ENCODE measurements at places on chromosomes 5 and 9.

DNA sequence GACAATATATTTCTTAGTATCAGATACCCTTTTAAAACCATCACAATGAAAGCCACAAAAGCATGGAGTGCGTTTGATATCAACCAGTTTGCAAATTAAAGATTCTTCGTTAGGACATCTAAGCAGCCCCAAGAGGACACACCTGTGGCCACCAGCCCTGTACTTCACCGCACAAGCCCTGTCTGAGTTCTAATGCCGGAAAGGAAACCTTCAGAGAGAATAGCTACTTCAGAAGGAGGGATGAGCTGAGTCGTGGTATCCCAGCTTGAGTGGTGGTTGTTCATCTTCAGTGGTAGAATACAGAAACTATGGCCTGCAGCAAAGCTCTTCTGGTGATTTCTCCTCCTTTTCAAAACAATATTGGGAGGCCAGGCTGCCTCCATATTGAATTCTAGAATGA is 319.6 kb downstream of the FBXL7 start:
- DNase-seq: no peak

- DNase-seq: no peak
Observed at GRCh38 chr5:172603251-172603806, 37.7 kb upstream of the NEURL1B start.

DNA sequence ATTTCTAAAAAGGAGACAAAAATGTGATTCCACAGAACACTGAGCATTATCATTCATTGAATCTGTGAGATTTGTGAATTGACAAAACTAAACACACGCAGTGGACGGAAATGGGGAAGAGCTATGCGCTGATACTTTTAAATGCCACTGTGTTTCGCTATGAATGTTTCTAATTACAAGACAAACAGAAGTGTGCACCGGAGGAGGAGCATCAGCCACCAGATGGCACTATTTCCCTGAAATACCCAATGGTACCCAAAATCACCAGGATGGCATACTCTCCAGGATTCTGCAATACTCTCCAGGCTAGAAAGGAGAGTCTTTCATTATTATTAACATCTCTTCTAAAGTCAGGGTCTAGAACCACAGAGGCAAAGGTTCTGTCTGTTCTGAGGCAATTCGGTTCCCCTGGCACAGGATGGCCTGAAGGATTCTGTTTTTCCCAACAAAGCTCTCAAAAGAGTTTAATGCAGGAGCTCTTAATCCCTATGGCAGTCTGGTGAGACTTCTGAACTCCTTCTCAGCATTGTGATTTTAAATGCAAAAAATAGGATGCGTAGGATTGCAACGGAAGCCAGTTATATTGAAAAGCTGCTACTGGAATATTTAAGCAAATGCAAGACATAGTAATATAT is 13.8 kb upstream of the PUM3 start:
- DNase-seq: peak; percentile 80

DNA sequence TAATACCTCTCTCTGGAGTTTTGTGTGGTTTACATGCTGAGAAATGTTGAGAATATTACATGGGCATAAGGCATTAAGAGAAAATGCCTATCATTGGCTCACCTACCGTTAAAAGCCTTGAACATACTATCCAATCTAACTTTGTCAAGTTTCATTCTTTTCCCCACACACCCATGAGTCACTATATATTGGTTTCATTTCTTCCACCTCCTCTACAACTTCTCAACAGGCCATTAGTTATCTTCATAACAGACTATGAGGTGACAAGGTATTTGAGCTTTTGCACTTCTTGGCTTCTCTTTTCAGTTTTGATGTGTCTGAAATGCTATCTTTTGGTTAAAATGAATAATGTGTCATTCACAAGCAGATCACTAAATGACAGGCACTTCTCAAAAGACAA is 288.0 kb downstream of the KCNN2 start:
- DNase-seq: no peak

DNA sequence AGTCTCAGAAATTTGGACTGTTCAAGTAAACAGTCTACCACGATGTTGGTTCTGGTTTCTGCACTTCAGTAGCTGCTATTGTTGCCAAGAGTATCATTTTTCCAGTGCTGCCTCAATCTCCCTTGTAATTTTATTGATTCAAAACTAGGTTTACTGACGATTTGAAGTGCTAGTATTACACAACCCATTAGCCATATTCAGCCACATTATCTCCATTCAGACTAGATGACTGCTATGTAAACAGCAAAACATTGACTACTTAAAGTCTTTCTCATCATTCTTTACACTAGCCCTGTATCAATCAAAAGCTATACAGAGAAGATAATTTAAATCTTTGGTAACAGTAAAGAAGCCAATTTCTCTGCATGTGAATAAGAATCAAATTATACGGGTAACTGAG is 102.0 kb upstream of the TSLP start:
- no peak for DNase-seq

- peak; percentile 83 for DNase-seq
Observed at GRCh38 chr9:35257986-35258659, 96.3 kb downstream of the UNC13B start.

GRCh38 chr9:137244486-137245449 is 3.7 kb downstream of the TUBB4B start:
- no peak for DNase-seq

DNA sequence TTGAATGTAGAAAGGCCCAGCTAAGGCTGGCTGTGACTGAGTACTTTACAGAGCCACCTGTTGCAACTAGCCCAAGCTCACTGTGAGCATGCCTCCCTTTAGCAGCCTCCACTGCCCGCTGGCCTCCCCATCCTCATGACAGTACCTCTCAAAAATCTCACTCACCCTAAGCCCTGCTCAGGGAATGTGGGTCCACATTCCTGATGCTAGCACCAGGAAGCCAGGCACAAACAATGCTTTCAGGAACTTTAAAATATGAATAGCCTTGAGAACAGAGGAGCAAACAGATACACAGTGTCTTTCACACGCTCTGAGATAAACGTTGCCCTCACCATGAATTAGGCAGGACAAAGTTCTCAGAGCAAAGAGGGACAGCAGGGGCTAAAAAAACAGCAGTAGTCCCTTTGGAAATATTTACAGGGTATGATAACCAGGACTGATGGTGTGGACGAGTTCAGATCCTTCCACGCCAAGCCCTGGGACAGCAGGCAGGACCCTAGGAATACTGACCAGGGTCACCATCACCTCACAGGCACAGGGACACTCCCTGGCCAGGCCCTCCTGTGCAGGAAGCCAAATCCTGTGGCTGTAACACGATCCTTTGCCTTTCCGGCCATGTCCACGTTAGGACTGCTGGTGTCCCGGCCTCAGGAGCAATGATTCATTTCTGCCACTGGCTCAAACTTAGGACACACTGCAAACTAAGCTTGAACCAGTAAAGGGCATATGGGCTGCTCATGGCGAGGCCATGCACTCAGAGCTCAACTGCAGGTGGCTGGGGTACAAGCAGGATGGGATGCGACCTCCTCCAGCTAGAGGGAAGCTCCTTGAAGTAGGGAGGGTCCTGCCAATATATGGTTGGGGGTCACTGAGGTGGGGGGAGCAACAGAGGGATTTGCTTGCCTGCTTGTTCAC is 9.6 kb downstream of the ACSL6 start:
- no peak for DNase-seq

- DNase-seq: no peak
Observed at GRCh38 chr5:112647428-112647827, 90.3 kb upstream of the APC start.

GRCh38 chr9:92725766-92726165 is 38.9 kb downstream of the BICD2 start:
- DNase-seq: no peak

GRCh38 chr9:92726971-92727715 is 37.5 kb downstream of the BICD2 start:
- no peak for DNase-seq

DNA sequence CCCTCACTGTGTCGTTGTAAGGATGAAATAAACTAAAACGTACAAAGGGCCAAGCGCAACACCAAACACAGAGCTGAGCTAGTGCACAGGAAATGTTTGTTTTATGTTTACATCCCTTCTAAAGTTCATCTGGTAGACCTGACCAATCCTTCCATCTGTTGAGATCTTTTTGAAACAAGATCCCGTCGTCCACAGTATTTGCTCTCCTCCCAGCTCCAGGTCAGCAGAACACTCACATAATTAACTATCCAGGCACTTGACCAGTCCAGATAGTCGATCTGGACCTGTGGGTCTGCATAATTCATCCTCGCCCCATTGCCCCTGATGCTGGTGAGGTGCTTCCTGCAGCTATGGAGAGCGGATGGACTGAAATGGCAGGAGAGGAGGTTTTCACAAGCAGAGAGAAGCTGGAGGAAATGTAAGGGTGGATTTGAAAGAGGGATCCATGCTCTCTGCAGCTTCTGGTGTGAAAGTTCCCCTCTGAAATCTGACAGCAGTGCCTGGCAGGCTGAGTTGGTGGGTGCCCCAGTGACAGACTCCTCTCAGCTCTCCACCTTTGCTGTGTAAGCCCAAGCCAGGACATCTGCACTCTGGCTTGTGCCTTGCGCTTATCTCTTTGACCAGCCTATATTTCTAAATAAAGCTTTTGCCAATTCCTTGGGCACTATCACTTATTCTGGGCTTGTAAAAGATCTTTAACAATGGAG is 102.4 kb downstream of the TTLL11 start:
- no peak for DNase-seq

- peak; percentile 84 for DNase-seq
Observed at GRCh38 chr5:171721464-171721863, 64.2 kb upstream of the SMIM23 start.

GRCh38 chr5:119961993-119962392 is 332.6 kb downstream of the FAM170A start:
- no peak for DNase-seq

DNA sequence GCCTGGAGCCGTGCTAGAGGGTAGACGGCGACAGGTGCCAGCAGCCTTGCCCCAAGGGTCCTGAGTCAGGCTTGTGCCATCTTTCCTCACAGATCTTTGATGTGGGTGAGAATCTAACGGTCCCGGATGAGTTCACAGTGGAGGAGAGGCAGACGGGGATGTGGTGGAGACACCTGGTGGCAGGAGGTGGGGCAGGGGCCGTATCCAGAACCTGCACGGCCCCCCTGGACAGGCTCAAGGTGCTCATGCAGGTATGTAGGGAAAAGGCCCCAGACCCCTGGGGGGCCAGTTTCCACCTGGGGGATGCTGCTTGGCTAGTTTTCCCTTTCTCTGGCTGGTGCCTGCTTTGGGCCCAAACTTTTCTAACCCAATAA is 24.0 kb downstream of the PTGES2 start:
- no peak for DNase-seq

DNA sequence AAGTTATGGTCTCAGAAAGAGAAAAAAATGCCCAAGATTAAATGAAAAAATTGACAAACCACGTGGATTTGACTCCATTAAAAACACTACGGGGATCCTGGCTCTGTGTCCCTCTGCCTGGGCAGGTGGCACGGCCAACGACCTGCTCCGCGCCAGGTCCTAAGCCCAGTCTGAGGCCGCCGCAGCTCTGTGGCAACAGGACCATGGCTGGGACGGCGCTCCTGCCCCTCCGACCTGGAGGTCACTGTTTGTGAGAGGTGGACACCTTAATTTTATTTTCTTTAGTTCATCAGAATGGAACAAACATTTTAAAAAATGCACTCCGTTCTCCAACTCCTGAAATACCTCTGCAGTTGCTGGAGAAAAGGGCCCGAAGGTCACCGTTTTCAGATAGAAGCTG is 369.4 kb downstream of the CDH9 start:
- DNase-seq: no peak

DNA sequence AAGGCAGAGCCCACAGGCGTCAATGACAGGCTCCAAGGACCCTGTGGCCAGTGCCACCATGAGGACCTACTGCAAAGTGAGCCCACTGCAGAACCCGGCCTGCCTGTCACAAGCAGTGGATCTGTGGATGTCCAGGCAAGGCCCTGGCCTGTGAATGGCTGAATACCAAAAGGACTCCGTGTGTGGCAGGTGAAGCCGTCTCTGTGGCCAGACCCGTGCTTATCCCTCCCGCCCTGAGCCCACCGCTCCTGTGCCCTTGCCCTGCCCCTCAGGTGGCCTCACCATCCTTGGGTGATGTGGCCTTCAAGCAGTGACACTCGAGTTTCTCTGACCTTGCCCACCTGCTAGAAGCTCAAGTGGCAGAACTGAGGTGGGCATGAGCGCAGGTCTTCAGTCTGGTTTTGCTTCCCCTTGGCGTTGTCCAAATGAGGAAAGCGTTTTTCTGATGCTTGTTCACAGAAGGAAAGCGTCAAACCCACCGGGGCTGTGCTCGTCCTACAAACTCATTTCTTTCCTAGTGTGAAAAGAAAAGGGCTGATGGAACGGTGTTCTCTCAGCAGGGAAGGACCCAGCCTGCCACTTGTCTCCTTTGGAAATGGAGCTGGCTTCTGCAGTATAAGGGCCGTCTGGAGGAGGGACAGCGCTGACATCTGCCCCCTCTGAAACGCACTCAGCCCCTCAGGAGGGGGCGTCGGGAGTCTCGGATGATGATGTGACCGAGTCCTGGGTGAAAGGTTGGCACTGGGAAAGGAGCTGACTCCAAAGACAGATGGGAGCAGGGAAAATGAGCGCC is 377.7 kb upstream of the IRX4 start:
- DNase-seq: no peak

GRCh38 chr9:114791736-114792135 is 14.1 kb downstream of the TNFSF15 start:
- no peak for DNase-seq

DNA sequence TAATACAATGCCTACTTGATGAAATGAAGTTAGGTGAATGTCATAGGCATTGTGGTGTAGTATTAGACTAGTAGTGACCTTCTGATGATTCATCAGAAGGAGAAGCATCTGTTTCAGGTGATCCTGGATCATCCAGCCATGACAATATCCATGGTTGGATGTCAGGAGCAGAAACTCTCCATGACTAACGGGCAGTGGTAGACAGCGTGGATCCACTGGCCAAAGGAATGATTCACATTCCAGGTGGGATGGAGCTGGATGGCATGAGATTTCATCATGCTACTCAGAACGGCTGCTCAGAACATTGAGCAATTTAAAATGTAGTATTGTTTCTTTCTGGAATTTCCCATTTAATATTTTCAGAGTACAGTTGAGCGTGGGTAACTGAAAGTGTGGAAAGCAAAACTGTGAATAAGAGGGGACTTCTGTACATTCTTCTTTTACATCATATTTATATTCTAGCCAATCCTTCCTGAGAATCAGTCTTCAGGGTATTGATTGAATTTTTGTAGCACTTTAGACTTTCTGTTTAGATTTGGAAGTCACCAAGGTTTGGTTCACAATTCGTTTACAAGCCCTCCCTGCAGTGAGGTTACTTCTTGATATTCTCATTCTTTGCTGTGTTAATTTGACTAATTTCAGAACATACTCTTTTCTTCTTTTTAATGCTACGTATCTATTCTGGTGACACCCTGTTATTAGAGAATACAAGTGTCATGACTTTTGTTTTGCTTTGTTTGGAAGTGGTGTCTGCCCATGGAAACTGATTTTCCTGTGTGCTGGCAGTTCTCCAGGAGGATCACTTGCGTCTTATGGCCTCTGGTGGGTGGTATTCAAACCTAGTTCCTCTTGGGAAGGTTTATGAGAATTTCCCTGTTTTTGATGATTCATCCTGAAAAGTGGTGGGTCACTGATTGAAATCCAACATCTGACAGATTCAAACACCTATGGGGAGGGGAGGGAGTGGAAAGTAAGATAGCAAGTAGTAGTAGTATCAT is 12.2 kb upstream of the CLINT1 start:
- peak; percentile 82 for DNase-seq

Measured in suppressor macrophage (primary cell).